EL (cell line): ENCODE measurements at places on chromosomes 1 and 21.

DNA sequence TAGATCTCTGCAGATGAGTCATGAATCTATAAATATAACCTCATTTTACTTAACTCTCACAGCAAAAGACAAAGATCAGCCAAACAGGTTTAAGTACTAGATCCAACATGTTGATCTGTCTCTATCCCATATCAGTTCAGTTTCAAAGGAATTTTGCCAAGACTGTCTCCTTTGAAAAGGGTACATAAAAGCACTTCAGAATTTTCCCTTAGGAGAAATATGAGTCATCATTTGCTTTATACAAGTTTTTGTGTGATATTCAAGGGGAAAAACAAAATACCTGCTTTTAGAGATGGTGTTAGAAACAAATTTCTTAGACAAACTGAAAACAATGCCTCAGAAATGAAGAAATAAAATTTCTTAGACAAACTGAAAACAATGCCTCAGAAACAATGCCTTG lies 73.5 kb upstream of the LRRC7 start:
- peak; percentile 17 for DNase-seq

DNA sequence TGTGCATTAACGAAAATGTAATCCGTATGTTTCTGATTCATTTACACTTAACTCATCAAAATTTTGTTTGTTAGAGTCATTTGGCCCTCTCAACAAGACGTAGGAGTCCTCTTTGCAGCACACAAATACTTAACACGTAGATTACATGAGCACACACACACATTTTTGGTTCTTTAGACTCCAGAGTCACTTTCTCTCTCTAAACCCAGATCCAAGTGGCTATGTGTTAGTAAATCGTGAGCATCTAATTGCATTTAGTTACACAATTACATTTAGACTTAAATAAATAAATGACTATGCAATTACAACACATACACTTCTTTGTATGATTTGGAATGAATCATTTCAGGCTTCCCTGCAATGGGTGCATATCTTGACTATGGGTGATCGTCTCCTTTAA lies 109.0 kb upstream of the GREM2 start:
- no peak for DNase-seq

DNA sequence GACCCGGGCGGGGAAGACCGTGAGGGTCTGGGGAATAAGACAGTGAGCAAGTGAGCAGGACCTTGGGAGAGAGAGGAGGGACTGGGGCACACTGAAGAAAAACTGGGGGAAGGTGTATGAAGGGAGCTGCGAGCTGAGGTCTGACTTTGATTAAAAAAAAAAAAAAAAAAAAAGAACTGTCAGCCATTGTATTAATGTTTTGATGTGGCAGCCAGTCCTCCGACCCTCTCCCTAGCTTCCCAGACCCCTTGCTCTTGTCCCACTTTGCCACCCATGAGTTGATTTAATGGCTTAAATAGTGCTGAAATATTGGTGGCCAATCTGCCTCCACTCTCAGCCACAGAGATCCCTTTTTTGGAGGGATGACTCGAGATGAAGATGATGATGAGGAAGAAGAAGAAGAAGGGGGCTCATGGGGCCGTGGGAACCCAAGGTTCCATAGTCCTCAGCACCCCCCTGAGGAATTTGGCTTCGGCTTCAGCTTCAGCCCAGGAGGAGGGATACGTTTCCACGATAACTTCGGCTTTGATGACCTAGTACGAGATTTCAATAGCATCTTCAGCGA lies 652 bp downstream of the HAX1 start:
- no peak for DNase-seq

DNA sequence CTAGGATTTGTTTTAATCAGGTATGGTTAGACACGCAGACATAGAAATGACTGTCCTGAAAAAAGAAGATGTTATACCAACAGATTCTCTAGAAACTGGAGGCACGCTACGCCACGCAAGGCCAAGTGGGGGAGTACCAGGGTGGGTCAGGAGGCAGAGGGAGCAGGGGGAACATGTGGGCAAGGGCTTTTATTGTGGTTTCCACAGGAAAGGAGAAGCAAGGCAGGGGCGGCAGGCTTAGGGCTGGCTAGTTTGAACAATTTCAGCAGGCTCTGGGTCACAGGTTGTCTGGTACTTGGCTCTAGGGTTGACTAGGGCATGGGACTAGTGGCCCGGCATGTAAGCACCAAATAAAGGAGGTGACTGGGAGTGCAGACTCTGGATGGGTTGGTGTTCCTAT lies 7.2 kb downstream of the MTARC2 start:
- no peak for DNase-seq

- DNase-seq: peak; percentile 11
Measured at GRCh38 chr1:184563308-184563707, 176.5 kb downstream of the C1orf21 start.

- DNase-seq: peak; percentile 65
Measured at GRCh38 chr1:230867903-230868735, at the start of gene C1orf198. C1orf198 (minus strand) TSS chr1:230868521; CDS start chr1:230868512, 9 bp downstream.

DNA sequence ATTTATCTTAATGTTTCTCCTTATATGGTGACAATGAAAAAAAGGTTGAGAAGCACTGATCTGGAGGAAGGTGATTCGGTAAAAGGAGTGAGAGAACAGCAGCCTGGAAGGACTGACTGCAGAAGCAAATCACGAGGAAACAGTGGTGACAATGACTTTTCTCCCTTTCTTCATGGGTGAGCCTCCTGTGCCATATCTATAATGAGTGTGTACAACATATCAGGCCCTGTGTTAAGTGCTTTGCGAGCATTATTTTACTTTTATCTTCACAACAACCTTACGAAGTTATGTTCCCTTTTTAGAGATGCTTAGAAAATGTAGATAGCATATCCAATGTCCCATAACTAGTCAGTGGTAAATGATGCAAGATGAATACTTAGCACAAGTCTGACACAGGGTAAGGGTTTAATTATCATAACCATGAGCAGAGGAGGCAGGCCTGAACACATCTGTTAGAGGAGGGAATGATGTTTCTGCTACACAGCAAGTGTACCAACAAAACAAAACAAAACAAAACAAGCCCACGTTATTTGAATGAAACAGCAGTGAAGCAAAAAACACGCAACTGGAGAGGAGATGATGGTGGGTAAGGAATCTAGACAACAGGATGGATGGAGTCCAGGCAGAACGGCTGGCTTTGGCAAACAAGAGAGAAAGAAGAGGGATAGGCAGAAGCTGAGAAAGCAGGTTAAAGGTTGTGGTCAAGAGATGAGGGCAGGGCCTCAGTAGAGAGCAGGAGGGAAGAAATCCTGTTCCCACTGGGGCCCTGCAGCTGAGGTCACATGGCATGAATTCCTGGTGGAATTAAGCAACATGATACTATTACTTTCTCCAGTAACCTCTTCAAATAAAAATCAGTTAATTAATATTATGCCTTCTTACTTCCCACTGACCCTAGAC lies 29.6 kb downstream of the GNG12 start:
- peak; percentile 40 for DNase-seq

- no peak for DNase-seq
Measured at GRCh38 chr1:110787328-110788071, 85.4 kb upstream of the CD53 start.

GRCh38 chr1:167293057-167293456 lies 72.4 kb downstream of the POU2F1 start:
- no peak for DNase-seq

- peak; percentile 35 for DNase-seq
Measured at GRCh38 chr1:61301824-61302657, 219.7 kb downstream of the NFIA start.

DNA sequence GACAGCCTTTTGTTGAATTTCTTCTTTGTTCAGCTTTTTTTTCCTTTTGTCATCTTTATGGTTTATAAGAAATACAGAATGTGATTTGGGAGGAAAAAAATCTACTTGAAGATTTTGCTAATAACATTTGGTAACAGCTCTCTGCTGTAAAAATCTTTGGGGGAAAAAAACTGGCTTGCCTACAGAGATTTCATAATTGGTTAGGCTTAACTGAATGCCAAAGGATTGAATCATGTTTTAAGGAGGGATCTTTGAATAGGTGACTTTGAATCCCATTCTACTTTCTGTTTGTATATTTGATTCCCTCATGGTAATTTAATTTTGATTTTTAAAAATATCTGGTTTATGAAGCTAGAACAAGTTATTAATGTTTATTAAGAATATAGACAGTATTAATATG lies 3.2 kb downstream of the BTF3L4 start:
- DNase-seq: peak; percentile 66

GRCh38 chr1:44512313-44512885 lies 107.3 kb downstream of the RNF220 start:
- DNase-seq: no peak

DNA sequence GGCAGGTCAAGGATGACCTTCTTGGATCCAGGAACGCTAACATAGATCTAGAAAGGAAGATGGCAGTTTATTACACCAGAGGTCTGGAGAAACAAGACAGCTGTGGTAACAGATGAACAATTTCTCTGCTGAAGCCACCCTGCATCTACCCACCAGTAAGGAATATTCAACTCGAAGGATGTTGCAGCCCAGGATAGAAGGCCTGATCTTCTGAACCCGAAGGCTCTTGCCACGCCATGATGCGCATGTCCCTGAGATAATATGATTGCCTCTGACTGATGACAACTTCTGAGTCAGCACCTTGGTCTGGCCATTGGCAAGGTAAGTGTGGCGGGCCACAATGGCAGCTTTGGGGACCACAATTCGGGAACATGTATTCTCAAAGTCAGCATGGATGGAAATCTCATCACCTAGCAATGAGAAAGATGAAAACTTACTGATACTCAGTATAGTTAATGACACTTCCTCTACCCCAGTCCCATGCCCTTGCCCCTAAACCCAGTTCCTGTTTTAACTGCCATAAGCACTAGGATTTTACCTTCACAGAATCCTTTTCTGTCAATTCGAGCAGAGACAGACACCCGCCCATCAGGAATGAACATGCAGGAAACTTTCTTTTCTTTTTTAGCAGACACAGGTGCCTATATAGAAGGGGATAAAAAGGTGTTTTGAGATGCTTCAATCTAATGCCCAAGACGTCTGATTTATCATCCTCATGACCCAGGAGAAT lies 1.8 kb downstream of the TXNIP start:
- DNase-seq: no peak

- DNase-seq: no peak
Measured at GRCh38 chr1:167120899-167121298, 27.0 kb downstream of the STYXL2 start.

DNA sequence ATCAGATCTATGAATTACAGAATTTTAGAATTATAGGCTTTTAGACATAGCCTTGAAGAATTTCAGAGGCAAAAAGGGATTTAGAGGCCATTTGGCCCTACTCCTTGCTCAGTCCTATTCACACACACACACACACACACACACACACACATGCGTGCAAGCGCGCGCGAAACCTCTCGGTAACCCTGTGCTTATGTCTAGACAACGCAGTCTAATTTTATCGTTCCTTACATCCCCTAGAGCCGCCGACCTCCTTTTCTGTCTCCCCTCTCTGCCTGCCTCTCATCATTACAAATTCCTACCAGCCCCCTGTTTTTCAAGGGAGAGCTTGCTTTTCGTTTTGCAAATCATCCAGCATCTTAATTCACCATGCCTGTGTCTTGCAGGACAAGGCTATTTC lies 252.1 kb downstream of the FOXD2 start:
- DNase-seq: no peak
